Stimulated activated CD4-positive, alpha-beta T cell treated with anti-CD3 and anti-CD28 coated beads, Interleukin-1b, Interleukin-23, amount 100 ng/mL, for 1 hour (primary cell): ENCODE measurements at places on chromosomes 5 and 9.

- no peak for DNase-seq
Observed at GRCh38 chr5:81428446-81428845, 34.5 kb upstream of the ACOT12 start.

GRCh38 chr9:86464242-86464641 lies 110.0 kb upstream of the TUT7 start:
- DNase-seq: no peak

GRCh38 chr5:120152472-120152871 lies 311.6 kb upstream of the PRR16 start:
- DNase-seq: no peak

GRCh38 chr5:169970911-169971765 lies 9.2 kb downstream of the INSYN2B start:
- DNase-seq: no peak

GRCh38 chr9:132006677-132007370 lies 72.8 kb downstream of the MED27 start:
- no peak for DNase-seq

DNA sequence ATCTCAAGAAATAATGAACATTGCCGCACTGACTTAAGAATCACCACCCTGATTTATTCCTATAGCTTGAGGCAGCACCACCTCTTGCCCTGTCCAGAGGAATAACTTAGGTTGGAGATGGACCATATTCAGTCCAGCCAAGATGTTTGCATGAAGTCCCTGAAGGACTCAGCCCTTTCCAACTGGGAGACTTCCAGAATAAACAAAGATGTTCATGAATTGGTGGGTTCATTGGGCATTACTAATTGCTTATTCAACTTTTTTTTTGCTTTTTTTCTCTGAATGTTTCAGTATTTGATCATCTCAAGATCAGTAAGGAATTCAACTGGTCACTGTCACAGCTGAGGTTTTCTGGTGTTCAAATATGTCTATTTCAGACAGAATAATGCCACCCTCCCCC lies 470.6 kb downstream of the CCDC171 start:
- no peak for DNase-seq

GRCh38 chr5:115116001-115116400 lies 53.7 kb downstream of the TRIM36 start:
- no peak for DNase-seq

GRCh38 chr5:159548517-159548916 lies 218.2 kb upstream of the IL12B start:
- DNase-seq: no peak

DNA sequence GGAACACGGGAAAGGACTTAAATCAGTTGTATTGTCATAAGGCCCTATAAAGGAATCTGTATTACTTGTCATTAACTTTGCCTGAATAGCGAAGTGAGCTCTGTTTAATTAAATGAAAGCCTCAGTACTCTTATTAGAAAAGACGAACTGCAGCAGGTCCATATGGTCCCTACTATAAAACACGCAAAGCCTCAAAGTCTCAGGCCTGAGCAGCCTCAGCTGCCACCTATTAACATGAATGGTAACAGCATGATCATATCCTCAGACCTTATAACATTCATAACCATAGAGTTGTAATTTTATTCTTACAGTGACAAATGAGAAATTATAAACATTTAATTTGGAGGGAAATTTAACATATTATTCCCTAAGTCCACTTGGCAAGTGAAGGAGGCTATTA lies 1113.7 kb upstream of the WWC1 start:
- no peak for DNase-seq

DNA sequence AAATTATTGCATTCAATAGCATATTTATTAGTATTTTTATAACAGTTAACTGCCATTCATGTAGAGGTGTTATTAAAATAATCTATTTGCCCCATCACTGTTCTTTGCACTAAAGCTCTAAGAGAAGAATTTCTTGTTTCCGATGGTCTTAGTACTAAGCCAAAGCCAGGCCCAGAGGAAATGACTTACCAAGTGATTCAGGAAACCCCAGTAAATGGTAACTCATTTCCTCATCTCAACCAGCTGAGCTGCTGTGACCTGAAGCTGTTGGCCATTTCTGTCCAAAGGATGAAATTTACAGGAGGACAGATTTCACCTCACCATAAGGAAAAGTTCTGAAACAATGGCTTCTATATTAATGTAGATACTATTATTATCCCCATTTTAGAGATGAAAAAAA lies 117.0 kb downstream of the PIK3R1 start:
- DNase-seq: no peak

GRCh38 chr5:78182838-78183237 lies 111.7 kb downstream of the AP3B1 start:
- no peak for DNase-seq

- DNase-seq: no peak
Observed at GRCh38 chr5:178476531-178476930, 113.7 kb downstream of the COL23A1 start.

DNA sequence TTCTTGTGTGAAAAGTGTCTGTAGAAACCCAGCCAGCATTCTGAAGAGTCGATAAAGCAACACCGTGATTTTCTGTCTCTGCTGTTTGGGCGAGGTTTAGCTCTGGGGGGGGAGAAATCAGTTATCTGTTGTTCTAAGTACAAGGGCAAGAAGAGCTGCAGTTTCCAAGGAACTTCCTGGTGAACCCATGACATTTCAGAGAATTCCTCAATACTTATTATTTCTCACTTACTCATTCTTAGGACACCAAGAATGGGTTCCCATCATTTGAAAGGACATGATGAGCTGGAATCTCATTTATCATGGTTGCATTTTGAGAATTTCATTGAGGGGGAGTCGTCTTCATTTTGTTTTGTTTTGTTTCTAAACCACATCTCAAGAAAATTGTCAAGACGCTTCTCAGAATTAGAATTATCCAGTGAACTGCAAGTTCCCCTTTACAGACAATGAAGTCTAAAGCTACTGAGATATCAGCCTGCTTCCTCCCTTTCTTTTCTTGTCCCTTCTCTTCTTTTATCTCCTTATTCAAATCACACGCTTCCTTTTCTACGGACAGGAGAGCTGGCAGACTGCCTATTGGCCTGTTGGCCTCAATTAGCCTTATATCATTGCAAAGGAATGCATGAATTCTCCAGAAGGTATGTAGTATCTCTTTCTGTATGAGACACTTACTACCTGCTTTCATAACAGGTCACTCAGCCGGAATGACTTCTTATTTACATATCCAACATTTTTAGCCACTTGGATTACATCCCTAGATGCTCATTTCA lies 53.7 kb downstream of the ZNF462 start:
- DNase-seq: no peak

GRCh38 chr9:14373706-14374105 lies 59.8 kb upstream of the NFIB start:
- DNase-seq: no peak

GRCh38 chr5:102153003-102153759 lies 142.9 kb downstream of the SLCO4C1 start:
- DNase-seq: no peak
